Stimulated activated CD4-positive, alpha-beta T cell treated with anti-CD3 and anti-CD28 coated beads, Interleukin-2, amount 100 ng/mL, for 48 hours (primary cell): ENCODE measurements at places on chromosomes 5 and 9.

GRCh38 chr5:178529080-178529479, 61.1 kb downstream of the COL23A1 start:
- DNase-seq: no peak

GRCh38 chr9:18056269-18056992, 417.5 kb upstream of the ADAMTSL1 start:
- no peak for DNase-seq

- no peak for DNase-seq
Measured at GRCh38 chr5:27048510-27048909, 10.1 kb upstream of the CDH9 start.

DNA sequence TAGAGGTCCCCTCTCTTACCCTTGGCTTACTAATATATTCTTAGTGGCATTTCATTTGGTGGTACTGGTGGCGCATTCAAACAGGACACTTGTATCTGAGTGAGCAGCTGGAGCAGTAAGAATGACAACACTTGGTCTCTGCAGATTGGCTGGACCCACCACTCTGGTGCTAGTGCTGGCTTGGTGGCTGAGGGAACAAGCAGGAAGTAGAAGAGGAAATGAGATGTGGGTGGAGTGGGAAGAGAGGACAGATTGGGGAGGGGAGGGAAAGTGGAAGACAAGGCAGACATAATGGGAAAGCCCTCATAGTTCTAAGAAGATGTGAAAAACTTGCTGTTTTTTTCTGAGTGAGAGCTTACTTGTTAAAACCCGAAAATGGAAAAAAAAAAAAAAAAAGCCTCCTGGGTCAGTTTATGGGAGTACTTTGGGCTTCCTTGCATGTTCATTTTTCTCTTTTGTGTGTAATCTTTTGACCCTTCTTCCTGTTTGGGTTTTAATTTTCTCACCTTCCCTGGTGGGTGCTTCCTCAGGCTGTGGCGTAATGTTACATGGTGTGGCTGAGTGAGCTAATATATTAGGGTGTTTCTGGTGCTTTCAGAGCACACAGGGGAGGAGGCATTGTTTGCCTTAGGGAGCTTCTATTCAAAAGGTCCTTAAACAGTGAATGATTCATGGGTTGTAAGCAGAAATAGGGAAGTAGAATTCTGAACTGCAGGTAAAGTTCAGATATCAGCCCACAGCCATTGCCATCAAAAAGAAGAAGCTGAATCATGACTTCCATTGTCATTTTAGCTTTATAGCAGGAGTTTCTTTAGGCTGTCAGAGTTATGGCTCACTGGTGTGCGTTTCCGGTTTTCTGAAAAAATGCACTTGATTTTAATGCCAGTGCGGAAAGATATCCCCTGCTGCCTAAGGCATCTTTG, 52.3 kb downstream of the TLE4 start:
- no peak for DNase-seq

GRCh38 chr9:135885100-135885853, 22.1 kb downstream of the CAMSAP1 start:
- no peak for DNase-seq

- no peak for DNase-seq
Measured at GRCh38 chr5:59418808-59419207, 474.7 kb downstream of the PDE4D start.

DNA sequence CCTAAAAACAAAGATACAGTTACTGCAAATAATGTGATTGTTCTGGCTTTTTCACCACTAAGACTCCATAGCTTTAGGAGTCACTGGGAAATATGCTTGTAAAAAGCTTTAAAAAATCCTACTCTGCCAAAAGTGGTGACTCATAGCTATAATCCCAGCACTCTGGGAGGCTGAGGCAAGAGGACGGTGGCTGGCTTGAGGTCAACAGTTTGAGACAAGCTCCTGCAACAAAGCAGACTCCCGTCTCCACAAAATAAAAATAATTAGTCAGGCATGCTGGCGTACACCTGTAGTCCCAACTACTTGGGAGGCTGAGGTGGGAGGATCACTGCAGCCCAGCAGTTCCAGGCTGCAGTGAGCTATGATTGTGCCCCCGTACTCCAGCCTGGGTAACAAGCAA, 406.4 kb downstream of the HTR1A start:
- DNase-seq: no peak

GRCh38 chr5:134006115-134006514, 1.3 kb upstream of the VDAC1 start:
- no peak for DNase-seq

- no peak for DNase-seq
Measured at GRCh38 chr9:21903380-21903965, 90.7 kb downstream of the CDKN2A start.

DNA sequence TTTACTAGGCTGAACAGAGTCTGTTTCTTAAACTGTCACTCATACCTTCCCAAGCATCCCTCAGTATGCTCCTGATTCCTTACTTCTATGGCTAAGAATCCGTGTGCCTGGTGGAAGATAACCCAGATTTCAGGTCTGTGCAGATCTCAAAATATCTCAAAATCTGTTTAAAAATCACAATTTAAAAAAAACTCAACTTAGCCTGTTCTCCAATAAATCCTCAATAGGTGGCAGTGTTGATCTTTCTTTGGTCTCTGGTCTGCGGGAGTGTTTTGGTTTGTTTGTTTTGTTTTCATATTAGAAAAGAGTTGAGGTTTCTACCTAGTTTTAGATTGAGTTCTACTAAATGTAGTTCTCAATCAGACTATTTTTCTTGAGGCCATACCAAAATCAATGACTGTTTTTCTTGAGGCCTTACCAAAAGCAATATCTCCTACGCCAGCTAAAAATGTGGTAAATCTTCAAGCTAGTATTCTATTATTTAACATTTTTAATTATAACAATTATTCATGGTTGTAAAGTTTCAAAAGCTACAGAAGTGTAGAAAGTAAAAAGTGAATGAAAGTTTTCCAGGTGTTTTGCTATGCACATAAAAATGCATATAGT, 57.9 kb downstream of the TGFBR1 start:
- DNase-seq: no peak

DNA sequence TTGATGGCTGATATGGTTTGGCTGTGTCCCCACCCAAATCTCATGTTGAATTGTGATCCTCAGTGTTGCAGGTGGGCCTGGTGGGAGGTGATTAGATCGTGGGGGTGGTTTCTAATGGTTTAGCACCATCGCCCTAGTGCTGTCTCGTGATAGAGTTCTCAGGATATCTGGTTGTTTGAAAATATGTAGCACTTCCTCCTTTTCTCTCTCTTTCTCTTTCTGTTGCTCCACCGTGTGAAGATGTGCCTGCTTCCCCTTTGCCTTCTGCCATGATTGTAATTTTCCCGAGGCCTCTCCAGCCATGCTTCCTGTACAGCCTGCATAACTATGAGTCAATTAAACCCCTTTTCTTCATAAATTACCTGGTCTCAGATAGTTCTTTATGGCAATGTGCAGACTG, 111.6 kb downstream of the SREK1 start:
- DNase-seq: no peak

DNA sequence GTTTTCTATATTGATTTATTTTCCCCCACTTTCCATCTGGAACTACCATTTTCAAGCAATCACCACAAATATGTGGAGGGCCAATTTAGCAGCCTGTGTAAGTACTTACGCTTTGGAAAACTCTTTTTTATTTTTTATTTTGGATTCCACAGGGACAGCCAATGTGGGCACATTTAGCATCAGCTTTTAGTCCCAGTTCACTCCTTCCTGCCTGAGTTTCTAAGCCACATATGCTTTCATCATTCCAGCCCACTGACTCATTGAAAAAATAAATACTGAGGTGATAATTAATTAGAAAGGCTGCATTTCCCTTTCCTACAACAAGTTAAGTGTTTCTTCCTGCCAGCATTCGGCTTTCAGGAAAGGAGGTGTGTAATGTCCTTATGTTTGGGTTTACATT, 76.8 kb downstream of the TMEM167A start:
- DNase-seq: no peak

GRCh38 chr5:179211631-179212030, 133.6 kb downstream of the ADAMTS2 start:
- DNase-seq: no peak

- no peak for DNase-seq
Measured at GRCh38 chr5:90353254-90353653, 56.3 kb downstream of the CETN3 start.

DNA sequence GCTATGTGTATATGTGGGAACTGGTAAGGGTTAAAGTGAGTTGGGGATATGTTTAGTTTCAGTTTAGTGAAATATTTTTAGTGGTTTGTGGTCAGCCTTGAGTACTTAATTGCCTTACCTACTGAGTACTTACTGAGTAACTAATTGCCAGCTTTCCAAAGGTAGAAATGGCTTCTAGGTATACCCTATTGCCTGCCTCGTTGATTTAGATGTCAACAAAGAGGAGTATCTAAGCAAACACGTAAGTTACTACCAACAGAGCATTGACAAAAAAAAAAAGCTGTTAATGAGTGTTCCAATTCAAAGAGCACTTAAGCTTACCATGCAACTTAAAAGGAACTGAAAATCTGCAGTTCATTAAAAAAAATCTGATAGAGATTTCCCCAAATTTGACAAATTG, 8.8 kb downstream of the ATP10B start:
- no peak for DNase-seq

GRCh38 chr5:159463590-159464321, 133.5 kb upstream of the IL12B start:
- DNase-seq: no peak

DNA sequence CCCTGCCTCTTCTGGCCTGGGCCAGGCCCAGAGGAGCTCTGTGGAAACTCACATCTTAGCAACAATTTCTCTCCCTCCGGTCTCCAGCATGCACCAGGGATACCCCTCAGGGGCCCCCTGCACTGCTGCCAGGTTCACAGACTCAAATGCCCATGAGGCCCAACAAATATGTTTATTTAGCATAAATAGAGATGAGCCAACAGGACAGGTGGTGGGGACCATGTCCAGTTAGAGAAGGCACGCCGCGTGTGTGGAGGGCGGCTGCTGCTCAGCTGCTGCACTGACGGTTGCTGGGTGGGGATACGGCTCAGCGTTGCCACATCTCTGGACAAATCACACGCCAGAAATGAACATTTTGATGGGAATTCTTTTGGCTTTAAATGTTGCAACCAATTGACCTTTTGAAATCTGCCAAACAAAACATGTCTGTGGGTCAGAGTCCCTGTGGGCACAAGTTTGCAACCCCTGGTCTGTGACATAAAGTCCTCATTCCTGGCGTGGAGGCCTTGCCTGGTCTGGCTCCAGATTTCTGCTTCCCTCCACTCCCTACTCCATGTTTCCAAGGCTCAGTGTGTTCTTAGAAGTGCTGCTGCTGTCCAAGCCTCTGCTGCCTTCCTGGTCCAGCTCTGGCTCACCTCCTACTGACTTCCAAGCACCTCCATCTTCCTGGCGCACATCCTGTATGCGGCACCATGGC, 88.9 kb downstream of the AMBP start:
- no peak for DNase-seq

DNA sequence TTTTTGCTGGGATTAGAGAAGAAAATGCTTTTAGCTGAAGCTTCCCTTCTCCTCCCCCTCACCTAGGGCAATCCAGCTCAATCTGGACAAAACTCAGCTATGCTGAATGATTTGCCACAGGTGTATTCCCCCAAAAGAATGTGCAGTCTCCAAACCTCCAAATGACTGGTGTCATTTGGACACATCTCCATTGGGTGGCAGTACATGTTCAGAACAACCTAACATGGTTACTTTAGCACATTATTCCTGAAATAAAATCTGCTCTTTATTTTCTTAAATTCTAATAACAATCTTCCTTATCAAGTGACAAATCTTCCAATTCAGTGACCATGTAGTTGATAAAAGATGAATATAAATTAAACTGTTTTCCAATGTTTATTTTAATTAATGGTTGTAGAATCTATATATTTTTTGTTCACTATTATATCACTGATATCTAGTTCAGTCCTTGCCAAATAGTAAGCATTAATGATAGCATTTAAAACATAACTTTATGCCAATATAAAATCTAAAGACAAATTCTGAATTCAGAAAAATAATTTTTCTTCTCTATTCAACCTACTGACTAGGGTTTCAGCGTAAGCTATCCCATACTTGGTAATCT, 61.3 kb upstream of the MOCS2 start:
- no peak for DNase-seq

DNA sequence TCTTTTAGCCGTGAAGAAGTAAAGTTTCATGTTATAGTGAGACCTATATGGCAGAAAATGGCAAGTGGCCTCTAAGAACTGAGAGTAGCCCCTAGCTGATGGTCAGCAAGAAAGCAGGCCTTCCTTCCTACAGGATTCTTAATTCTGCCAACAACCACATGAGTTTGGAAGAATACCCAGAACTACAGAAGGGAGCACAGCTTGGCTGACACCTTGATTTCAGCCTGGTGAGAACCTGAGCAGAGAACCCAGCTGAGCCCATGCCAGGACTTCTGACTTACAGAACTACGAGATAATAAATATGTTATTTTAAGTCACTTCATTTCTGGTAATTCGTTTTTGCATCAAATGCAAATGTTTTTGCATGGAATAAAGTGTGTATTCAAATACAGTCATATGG, 5.9 kb upstream of the FBXL17 start:
- no peak for DNase-seq

DNA sequence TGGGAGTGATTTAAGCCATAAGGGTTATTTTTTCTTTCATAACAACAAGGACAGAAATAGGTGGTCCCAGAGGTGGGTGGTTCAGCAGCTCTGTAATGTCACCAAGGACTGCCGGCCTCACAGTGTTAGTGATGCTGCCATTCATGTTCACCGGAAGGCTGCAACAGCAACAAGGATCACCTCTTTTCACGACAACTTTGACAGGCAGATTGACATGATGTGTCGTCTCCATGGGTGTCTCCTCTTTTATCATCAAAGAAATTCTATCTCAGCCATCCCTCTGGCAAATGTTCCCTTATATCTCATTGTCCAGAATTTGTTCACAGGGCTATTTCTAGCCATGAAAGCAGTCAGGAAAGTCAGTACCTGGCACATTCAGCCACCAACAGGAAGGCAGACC, 231.5 kb downstream of the SH3GL2 start:
- no peak for DNase-seq

DNA sequence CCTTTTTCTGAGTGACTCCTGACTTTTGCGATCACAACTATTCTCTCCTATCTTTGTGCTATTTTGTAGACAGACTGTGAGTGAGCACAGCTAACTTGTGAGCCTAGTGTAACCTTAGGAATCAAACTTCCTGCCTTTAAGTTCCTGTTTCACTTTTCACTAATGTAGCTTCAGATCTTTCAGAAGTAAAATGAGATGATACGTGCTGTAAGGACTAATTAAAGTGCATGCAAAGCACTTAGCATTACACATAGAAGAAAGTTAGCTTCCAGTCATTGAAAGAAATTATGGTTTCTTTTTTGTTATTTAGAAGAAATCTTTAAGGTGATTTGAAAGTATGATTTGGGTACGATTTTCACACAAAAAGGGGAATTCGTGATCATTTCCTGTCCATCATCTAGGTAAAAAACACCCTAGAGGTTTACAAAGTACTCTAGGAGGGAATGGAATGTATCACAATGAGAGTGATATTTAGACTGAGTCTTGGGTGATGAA, 122.7 kb downstream of the ST8SIA4 start:
- no peak for DNase-seq

GRCh38 chr5:78659714-78660113, 11.1 kb upstream of the LHFPL2 start:
- DNase-seq: no peak

DNA sequence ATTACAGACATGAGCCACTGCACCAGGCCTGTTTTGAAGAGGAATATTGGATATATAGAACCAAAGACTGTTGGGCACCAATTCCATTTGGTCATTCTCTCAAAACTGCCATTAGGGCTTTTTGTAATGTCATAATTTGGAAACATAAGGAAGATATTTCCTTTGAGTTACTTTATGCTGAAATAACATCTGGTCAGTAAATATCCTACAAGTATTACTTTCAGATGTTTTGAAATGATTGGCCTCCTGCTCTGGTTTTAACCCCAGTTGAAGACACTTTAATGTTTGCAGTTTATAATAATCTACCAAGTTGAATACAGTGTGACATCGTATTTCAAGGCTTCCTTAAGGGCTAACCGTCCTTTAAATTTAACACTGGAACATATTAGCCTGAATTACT, 33.6 kb downstream of the LRRTM2 start:
- DNase-seq: no peak
